ENCODE measurements at places on chromosomes 7 and 10.

- DNase-seq, result peak; percentile 82
Observed at GRCh38 chr10:104291439-104291951, 22.5 kb downstream of the GSTO2 start.

GRCh38 chr10:17669185-17669872, 25.4 kb downstream of the STAM start:
- peak; percentile 31 for DNase-seq

GRCh38 chr7:69422574-69422985, 175.7 kb upstream of the AUTS2 start:
- DNase-seq, result no peak

DNA sequence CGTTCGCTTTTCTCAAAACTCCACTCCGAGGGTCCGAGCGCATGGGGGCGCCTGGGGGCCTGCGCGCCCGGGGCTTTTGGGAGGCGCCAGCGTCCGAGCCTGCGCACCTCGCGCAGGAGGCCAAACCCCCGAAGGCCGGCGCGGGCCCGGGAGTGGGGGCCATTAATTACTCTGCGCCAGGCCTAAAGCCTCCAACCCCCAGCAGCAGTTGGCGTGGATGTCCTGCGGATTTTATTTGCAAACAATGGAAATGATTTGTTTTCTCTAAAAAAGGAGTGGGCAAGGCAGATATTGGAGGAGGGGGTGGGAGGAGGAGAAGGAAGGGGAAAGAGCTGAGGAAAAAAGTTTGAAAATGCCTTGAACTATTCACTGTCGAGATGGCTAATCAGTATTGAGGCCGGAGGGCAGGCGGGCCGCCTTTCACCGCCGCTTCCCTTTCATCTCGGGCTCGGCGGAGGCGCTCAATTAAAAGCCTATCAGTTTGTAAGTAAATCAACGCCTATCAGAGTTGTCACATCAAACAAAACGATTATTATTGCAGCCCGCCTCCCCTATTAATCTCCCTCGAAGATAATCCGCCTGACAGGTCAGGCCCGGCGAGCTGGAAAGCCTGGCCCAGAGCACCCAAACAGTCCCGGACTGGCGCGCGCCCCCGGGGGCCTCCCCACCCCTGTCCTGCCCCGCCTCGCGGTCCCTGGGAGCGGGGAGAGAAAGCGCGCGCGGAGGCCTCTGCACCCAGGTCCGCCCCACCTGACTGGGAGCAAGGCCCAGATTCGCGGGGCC, 3.4 kb upstream of the ZNF503 start:
- DNase-seq, result no peak

DNA sequence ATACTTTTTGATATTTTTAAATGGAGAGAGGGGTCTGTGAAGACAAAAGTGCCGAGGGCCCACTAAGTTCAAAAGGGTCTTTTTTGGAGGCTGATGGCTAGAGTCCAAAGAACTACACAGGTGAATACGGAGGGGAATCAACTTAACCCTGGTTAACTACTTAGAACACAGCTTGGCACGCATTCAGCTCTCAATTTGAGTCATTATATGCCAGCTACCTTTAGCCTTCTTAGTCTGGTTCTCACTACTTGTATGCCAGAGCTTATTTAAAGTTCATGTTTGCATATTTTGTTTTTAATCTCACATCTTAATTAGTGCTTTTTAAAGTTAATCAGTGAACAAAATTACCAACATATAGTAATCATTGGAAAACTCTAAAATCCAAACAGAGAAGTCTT, 80.8 kb downstream of the VWDE start:
- DNase-seq, result no peak

- DNase-seq, result no peak
Observed at GRCh38 chr7:158127241-158127640, 460.4 kb downstream of the PTPRN2 start.

Measured in activated T-cell treated with anti-CD3 and anti-CD28 coated beads for 48 hours (primary cell).